ENCODE measurements at places on chromosomes 2 and 18.

DNA sequence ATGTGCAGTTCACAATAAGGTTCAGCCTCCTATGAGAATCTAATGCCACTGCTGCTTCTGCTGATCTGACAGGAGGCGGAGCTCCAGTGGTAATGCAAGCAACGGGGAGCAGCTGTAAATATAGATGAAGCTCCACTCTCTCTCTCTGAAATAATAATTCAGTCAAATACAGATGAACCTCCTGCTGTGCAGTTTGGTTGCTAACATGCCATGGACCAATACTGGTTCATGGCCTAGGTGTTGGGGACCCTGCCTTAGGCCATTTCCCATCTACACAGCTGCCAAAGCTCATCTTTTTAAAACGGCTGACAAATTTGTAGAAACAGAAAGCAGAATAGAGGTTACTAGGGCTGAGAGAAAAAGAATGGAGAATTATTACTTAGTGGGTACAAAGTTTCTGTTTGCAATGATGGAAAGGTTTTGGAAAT lies 10.7 kb upstream of the HNRNPA3 start:
- DNase-seq = no peak

DNA sequence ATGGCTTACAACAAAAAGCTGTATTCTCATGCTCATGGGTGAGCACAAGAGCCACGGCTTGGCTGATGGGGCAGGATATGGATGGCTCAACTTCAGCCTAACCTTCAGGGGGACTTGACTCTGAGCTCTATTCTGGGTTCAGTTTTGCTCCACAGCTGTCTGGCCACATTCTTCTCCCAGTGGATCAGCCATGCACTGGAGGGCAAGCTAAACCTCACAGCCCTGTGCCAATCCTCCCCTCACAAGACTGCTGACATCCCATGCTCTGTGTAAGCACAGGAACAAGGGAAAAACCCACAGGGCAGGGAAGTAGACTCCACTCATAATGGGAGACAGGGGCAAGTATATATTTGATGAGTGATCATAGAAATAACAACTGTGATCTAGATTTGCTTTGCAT lies 35.6 kb downstream of the COPS8 start:
- no peak for DNase-seq

- DNase-seq = no peak
Observed at GRCh38 chr2:692767-693166, 15.6 kb upstream of the TMEM18 start.

DNA sequence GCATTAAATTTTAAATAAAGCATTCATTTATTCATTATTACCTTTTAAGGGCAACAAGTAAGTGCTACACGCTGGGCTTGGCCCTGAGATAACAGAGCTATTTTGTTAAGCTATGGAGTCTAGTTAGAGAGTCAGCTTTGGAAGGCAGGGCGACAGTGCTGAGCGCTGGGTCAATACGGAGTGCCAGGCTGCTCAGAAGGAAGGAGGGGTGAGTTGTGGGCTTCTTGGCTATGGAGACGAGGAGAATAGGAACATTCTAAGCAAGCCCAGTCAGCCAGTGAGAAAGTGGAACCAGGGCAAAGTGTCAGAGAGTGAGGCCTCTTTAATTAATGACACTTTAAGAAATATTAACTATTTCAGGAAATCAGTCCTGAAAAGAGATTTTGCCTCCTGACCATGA lies 288.4 kb downstream of the LRRTM1 start:
- no peak for DNase-seq

DNA sequence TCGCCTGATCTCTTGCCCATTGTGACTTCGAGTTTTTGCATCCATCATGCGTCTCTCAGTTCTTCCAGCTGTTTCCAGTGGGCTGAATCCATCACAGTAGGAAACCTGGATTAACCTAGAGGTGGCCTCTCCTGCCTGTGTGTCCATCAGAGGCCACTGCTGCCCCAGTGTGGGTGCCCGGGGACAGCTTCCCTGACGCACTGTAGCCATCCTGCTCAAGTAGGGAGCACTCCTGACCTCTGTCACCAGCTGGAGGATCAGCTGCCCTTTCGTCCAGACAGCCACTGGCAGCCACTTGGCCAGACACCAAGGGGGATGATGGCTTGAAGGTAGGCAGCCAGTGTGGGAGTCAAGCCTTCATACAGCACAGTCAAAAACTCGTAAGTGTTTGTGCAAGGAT lies 36.9 kb upstream of the LBH start:
- DNase-seq = no peak

GRCh38 chr2:17733599-17733998 lies 20.0 kb downstream of the SMC6 start:
- DNase-seq = no peak

- DNase-seq = no peak
Observed at GRCh38 chr2:210577263-210578071, 21.1 kb downstream of the CPS1 start.

DNA sequence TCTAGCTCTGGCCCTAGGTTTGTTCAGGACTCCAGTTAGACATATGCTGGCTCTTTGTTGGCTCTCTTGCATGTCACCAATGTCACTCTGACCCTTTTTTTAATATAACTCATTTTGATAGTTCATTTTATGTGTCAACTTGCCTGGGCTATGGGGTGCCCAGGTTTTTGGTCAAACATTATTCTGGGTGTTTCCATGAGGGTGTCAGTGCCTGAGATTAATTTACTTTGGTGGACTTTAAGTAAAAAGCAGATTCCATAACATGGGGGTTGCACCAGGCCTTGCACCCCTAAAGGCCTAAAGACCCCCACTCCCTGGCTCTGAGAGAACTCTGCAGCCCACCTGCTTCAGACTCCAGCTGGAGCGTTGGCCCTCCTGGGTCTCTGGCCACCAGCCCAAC lies 48.1 kb upstream of the SNTG2 start:
- no peak for DNase-seq

- no peak for DNase-seq
Observed at GRCh38 chr2:231359441-231359840, 36.1 kb upstream of the B3GNT7 start.

DNA sequence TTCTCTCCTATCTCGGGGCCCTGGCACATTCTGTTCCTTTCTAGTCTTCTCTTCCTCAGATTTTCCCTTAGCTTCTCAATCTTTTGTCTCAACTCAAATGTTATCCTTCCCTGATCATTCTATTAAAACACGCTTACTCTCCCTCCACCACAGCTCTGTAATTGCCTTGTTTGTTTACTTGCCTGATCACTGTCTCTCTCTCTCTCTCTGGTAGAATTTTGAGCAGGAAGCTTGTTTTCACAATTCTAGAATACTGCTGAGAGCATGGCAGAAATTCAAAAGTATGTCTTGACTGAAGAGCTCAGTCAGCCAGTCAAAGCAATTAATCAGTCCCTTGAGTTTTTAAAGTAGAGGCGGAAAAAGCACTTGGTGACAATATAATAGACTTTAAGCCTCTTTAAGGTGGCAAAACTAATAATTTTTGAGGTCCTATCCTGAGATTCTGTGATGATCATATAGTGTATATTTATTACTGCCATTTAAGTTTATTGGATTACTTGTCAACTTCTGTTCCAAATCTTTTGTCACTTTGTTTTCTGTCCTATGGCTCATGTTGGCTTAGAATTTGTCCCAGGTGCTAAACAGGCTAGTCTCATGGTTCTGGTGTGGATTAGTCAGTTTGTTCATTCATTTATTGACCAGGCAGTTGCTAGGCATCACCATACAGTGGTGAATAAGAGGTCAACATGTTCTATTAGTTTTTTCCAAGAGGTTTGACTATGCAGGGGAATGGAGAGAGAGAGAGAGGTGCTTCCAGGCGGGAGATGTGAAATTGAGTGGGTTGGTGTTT lies 2.3 kb downstream of the PSMD1 start:
- DNase-seq = no peak
